ENCODE measurements at places on chromosomes 5 and 9.

- no peak for DNase-seq
Measured at GRCh38 chr9:98329904-98330303, 74.5 kb upstream of the TBC1D2 start.

GRCh38 chr5:138874771-138875551, at the start of gene LRRTM2:
LRRTM2 (minus strand) TSS chr5:138875335; CDS start chr5:138874911, 424 bp downstream.
- DNase-seq, result no peak

- no peak for DNase-seq
Measured at GRCh38 chr5:74619308-74619707, 21.2 kb downstream of the ENC1 start.

- no peak for DNase-seq
Measured at GRCh38 chr9:110820381-110820780, 151.8 kb downstream of the MUSK start.

- DNase-seq, result no peak
Measured at GRCh38 chr5:114201332-114201731, 160.5 kb upstream of the KCNN2 start.

GRCh38 chr5:58048185-58048925, 411.5 kb downstream of the PLK2 start:
- DNase-seq, result no peak

GRCh38 chr5:21184581-21184980, 1196.6 kb upstream of the CDH18 start:
- no peak for DNase-seq

- DNase-seq, result no peak
Measured at GRCh38 chr5:95178046-95178651, 106.7 kb downstream of the MCTP1 start.

GRCh38 chr5:35136386-35136785, 88.6 kb upstream of the AGXT2 start:
- DNase-seq, result no peak

DNA sequence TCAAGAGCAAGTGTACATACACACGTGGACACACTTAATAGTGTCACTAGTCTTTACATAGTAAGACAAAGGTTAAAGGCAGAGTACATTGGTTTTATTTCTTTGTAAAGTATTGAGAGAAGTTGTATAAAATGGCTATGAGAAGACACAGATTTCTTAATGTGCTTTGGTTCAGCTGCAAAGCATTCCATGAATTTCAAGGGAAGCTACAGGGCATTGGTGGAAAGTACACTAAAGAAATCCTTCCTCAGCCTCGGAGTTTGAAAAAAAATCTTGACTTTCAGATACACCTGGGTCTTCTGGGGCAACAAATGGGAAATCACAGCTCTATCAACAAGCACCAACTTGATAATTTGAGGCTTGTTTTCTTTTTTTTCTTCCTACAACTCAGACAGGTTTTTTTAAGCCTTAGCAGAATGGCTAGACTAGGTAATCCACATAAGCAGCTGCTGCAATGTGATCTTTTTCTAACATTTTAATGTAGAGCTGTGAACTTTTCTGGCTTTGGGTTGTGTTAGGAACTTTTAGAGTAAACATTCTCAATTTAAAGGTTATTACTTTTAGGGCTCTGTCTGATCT, 140.4 kb upstream of the FST start:
- no peak for DNase-seq

DNA sequence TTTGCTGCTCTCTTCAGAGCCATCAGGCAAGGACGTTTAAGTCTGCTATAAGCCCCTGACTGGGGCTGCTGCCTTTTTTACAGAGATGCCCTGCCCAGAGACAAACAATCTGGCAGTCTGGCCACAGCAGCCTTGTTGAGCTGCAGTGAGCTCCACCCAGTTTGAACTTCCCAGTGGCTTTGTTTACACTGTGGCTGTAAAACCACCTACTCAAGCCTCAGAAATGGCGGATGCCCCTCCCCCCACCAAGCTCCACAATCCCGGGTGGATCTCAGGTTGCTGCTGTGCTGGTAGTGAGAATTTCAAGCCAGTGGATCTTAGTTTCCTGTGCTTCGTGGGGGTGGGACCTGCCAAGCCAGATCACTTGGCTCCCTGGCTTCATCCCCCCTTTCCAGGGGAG, 59.7 kb upstream of the SNCAIP start:
- DNase-seq, result no peak

DNA sequence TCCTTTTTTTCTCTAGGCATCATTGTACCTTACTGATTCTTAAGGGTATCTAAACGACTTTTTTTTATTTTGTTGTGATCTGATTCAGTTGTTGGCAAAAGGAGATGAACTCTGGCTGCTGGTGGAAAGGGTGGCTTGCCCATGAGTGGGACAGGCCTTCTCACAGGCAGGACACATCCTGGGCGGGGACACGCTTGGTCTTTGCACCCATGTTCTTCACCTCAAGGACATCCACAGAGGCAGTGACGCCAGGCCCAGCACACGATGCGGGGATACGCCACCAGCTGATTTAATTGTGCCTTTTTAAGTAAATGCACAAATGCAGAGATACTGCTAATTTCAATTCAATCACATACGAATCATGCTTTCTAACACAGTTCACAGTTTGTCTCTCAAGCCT, 208.1 kb downstream of the FANCC start:
- DNase-seq, result no peak

DNA sequence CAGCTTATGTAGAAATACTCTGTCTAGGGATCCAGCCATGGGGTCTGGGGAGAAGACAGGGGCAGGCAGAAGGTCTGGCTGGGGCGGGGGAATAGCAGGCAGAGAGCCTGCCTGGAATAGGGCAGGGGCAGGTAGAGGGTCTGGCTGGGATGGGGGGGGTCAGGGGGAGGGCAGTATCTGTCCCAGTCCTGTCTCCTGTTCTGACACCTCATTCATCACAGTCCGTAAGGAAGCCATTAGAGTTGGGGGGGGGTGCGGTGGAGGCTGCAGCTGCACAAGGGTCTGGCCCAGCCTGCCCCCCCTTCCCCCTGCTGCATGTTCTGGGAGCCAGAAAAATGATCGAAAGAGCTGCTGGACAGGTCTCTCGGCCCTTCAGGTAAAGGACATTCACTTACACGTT, 32.6 kb downstream of the CNTFR start:
- no peak for DNase-seq

DNA sequence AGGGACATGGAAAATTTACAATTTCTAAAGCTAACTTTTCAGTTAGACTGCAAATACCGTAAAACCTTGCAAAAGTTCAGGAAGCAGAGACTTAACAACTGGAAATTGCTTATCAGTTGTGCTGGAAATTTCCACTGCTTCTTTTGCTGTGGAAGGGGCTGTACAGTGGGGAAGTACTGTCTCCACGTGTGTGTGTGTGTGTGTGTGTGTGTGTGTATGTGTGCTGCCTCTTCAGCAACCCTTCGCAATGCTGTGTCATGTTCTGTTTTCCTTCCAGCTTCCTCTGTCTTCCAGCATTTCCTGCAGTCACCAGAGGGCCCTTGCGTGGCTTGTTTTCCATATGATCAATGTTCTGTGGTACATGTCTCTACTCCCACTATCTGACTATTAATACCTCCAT, 87.5 kb upstream of the RANBP3L start:
- no peak for DNase-seq

GRCh38 chr5:134051305-134051704, 46.5 kb upstream of the VDAC1 start:
- no peak for DNase-seq

DNA sequence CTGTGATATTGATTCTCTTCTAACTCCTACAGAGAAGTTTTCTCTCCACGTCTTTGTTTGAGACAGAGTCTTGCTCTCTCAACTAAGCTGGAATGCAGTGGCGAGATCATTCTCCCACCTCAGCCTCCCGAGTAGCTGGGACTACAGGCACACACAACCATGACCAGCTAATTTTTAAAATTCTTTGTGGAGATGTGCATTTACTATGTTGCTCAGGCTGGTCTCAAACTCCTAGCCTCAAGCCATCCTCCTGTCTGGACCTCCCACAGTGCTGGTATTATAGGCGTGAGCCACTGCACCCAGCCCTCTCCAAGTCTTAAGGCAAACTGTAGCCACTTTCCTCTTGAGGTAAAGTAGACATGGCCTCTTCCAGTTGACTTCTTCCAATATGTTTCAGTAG, 72.2 kb downstream of the SNX18 start:
- no peak for DNase-seq

DNA sequence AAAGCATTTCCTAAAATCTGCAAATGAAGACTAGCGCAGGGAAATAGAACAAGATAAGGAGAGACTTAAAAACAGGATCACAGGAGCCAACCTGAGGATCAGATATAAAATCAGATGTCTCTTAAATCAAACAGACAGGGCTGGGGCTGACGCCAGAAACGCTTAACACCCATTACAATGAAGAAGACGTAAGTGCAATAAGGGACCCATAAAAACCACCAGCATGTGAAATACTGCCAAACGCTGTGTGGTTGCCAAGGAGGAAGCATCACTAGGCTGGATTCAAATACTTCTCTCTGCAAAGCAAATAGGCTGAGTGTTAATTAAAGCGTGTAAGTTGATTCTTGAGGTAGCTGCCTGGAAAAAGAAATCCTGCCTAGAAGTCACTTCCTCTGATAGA, 74.4 kb upstream of the ATP10B start:
- DNase-seq, result peak; percentile 30

DNA sequence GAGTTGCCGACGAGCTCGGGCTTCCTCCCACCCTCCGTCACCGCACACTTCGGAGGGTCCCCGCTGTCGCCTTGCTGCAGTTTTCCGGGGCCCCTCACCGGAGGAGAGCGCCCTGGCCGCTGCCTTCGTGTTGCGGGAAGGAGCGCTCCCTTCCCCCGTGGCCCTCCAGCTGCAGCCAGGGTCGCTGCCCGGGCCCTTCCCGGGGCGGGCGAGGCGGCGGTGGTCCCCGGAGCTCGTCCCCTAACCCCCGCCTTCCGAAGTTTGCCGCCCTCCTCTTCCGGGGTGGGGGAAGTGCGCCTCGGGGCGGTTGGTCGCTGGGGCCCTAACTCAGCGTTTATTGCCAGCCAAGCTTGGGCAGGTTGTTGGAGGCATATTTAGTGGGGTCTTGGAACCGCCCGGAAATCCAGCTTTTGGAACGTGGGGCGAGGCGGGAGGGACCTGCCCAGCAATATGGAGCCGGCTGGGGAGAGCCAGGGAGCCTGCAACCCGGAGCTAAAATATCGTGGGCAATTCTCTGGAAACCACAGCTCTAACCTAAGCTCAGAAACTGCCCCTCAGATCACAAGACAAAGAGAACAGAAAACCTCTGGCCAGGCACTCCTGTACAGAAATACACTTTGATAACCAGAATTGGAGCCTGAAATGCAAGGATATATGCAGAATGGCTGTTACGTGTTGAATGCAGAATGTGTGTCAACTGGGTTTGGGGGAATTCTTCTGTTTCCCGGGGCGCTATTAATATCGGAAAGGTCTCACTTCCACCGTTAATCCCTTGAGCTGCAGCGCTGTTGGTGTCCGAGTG, 890 bp downstream of the PIK3R1 start:
- no peak for DNase-seq

DNA sequence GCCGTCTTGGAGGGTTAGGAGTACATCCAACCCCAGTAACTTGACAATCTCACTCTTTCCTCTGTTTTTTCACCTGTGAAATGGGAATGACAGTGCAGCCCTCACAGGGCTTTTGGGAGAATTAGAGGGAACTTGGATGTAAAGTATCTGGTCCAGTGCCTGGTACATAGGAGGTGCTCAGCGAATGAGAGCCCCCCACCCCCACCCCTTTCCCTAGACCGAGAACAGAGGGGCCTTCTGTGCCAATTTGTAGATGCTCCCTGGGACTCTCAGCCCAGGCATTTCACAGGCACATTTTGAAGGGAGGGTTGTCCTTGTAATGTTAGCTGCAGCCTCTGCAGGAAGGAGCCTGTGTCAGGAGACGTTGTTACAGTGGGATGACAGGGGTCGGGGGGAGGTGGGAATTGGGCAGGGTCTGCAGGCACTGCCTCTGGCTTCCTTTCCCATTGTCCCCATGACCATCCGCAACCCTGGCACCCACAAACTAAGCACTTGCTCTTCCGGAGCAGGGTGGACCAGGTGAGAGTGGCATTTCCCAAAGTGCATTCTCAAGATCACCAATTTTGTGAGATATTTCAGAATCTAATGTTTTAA, 47.0 kb downstream of the AMBP start:
- DNase-seq, result no peak

- DNase-seq, result no peak
Measured at GRCh38 chr5:170491479-170491878, 12.3 kb upstream of the KCNIP1 start.

GRCh38 chr9:7320139-7320538, 479.4 kb downstream of the DMAC1 start:
- no peak for DNase-seq

GRCh38 chr9:105390871-105391270, 57.0 kb upstream of the FSD1L start:
- DNase-seq, result no peak

DNA sequence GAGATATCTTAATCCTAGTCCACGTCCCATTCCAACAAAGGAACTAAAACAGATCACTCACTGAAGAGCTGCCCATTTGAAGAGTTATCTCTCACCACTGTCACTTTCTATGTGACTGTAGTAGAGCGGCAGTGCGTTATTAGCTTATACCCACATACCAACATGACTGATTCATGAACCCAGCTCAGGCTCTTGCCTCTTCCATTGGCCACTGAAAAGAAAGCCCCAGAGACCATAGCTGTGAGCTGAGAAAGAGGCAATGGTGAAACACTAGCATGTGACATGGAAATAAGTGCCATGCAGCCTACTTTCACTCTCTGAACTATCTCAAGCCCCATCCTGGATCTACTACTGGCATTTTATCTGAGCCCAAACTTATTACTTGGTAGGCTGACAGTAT, 151.7 kb upstream of the MOCS2 start:
- no peak for DNase-seq

DNA sequence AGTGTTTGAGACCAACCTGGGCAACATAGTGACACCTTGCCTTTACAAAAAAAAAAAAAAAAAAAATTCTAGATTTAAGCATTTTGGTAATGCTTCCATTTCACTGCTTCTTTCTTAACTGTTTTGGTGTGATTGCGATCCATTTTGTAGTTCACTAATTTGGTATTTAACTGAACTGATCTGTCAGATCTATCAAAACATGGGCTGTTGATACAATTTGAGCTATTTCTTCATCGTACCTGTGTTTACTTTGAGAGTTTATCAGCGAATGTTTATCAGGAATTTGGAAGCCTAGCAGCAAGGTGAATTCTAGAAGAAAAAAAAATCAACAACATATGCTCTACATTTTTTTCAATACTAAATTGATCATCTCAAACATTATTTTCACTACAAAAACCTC, 864.9 kb upstream of the WWC1 start:
- DNase-seq, result no peak

Data from NCI-H1417 treated with DMSO at 0.1 percent for 48 hours (cell line).